Osteocyte (in vitro differentiated cells): ENCODE measurements at places on chromosomes 6 and 20. TPM values are rescaled to one million over a fixed set of nuclear protein-coding genes. Genes with fewer than 3 reads are reported as not detected.

The RTN4IP1 gene
- 5.0 and 5.5 TPM in 2 replicates for total RNA-seq

The HRH3 gene
- not detected in 2 replicates for total RNA-seq

The MDFI gene
- 74.1 and 75.9 TPM in 2 replicates for total RNA-seq

- no peak for DNase-seq
These were observed 64.1 kb upstream of the BEND6 start for GRCh38 chr6:56890683-56891429.

DNA sequence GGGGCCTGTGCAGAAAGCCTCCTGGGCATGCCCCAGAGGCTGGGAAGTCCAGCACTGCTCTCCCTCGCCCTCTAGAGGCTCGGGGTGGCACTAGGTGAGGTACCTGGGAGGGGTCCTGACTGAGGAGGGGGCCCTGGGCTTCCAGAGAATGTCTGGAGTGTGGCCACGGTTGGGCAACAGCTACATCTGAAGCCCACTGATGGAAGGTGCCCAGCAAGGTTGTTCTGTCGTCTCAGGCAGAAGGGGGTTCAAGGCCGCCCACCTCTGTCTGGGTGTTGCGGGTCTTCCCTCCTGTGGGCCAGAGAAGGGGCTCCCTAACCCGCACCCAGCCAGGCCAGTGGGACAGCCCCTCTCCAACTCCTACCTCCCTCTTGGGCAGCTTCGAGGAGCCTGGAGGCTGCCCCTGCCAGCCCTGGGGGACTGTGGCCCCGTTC is 11.4 kb upstream of the VEGFA start:
- no peak for DNase-seq

GRCh38 chr6:19841181-19841580 is 4.0 kb downstream of the ID4 start:
- no peak for DNase-seq

DNA sequence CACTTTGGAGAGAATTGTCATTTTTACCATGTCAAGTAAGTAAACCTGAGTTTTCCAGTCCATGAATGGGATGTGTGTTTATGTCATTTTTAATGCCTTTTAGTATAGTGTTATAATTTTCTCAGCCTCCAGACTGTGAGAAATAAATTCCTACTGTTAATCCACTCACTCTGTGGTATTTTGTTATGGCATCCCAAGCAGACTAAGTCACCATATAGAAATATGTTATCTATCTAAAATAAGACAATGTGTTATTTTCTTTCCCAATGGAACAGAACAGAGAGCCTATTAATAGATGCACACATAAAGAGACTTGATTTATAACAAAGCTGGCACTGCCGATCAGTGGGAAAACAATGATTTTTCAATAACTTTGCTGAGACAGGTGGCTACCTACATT is 70.2 kb upstream of the SLC4A11 start:
- DNase-seq, result no peak

DNA sequence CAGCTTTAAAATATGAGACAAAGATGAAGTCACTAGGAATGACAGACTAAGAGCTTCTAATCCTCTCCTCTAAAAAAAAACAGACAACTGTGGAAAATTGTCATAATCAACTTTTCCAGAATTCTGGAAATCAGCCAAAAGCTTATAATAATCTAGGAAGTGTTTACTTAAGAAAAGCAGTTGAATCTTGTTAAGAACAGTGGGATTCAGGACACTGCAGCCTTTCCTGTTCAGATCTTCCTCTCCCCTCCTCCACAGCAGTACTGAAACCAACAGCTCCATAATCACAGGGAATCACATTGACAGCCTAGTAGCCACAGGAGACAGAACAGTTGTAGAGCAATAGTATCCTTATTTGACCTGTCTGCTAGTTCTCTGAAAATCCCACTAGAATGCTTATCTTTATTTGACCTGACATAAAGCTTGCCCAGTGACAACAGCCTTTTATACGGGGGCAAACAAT is 41.6 kb downstream of the IBTK start:
- no peak for DNase-seq

DNA sequence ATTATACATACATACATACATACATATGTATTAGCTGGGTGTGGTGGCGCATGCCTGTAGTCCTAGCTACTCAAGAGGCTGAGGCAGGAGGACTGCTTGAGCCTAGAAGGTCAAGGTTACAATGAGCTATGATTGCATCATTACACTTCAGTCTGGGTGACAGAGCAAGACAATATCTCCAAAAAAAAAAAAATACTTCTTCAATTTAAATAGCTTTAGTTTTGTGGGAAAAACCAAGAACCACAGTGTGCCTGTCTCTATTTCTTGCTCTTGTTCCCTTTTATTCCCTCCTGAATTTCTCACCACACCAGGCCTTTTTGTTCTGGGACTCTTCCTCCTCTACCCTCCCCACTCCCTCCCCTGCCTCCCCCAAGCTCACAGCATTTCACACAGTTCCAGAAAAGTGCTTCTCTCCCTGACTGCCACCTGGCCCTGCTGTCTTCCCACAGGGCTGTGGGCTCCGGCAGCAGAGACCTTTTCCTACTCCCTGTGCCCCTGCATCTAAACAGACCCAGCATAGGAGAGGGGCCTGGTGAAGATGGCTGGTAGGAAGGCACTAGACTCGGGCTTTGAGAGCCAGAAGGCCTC is 1.3 kb downstream of the C20orf203 start:
- DNase-seq, result no peak

DNA sequence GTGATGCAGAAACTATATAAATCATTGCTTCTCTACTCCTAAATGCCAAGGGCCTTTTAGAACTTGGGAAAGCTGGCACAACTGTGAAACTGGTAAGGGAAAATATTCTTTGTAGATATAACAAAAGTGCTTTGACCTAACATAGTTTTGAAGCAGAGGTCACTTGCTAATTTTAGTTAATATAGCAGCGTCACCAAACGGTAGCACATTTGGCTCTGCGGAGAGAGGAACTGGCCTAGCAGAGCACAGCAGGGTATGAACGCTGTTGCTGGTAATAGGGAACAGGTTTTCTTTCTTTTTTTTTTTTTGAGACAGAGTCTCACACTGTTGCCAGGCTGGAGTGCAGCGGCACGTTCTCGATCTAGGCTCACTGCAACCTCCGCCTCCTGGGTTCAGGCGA is 67.4 kb downstream of the ECT2L start:
- DNase-seq, result no peak

DNA sequence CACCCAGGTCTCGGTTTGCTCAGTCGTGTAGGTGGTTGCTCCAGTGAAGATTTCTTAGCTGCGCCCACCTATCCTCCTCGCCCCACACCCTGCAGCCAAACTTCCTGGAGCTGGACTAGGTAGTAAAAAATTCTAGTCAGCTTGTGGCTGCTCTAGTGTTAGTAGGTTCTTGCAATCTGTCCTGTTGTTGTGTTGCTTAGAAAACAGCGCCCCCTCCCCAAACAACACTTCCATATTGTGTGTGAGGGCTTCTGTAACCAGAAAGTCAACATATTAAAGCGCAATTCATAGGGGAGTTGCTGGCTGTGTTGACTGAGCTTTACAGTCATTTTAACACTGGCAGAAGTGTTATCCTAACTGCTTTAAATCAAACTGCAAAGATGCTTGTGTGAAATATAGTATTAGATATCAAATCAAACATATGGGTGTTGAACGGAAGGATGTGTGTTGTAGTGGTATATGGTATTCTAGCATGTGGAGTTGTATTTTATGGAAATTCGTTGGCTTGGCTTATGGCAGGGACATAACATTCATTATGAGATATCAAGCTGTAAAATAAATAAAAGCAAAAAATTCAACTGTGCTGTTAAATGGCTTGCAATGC is 122.5 kb downstream of the ARID1B start:
- DNase-seq, result no peak

DNA sequence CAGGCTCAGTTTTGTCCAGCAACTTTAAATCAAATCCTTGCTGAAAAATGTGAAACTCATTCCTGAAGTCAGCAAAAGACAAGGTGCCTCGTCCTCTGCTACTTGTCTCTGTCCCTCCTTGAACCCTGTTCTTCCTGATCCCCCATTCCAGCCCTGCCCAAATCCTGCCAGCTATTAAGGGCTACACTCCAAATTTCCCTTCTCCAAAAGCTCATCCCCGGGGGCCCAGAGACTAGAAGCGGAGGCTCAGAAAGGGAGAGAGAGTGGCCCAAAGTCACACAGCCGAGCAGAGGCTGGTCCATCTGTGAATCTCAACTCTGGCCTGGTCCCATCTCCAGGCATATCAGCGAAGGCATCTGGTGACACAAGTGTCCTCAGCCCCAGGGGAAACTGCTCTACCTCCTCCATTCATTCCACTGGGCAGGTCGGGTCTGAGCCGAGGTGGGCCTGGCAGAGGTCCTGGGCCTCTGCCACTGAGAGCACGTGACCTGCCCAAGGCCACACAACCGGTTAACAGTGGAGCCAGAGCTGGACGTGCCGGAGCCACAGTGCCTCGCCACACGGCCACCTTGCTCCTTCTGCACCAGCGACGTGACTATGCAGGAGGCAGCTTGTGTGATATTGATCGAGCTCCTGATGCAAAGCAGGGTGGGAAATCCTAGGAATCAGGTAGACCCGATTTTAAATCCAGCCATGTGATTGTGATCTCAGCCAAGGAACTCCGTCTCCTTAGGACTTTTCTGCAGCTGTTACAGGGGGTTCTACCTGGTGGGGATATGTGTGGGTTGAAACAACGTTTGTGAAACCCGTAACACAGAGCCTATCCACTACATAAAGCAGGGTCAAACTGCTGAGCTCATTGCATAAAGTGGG is 28.6 kb downstream of the NOL4L start:
- no peak for DNase-seq

DNA sequence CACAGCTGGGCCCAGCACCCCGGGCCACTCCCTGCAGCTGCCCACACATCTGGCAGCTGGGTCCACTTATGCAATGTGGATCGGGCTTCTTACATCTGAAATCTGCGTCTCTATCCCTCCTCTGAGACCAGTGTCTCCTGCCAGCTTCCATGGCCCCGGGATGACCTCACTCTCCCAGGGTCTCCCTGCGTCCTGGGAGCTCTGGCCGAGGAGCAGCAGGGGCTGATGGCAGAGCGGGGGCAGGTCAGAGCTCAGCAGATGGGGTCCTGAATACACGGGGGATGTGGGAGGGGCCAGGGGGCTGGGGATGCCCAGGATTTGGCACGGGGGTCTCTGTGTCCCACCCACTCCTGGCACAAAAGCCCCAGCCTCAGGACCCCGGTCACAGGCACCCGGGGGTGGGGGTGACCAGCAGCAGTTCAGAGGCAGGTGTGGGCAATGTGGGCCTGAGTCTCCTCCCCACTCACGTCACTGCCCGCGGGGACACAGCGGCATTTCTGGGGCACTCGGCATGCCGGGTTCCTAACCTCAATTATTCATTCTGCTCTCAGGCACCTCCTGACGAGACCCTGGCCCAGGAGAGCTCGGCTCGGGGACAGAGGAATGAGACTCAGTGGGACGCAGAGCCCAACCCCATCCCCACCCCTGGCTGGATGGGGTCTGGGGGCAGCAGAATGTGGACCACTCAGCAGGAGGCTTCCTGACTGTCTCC is 16.4 kb downstream of the CHRNA4 start:
- no peak for DNase-seq

- DNase-seq, result no peak
These were observed 152.1 kb upstream of the FLRT3 start for GRCh38 chr20:14489544-14489943.

DNA sequence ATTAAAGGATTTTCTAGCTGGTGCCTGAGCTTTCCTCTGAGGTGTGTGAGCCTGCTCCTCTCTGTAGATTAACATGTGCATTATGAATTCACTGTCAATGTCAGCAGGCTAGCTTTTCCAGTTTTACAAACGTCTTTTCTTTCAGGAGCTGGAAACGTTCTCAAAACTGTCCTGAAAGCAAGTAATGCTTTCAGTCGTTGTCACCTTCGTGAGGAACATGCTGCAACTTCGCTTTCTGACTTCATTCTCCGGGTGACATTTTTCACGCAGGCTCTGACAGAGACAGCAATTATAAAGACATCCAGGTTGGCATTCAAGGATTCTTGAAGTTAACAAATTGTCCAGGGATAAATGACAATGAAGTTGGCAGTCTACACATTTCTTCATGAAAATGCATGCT is 671.5 kb downstream of the DHX35 start:
- DNase-seq, result no peak

DNA sequence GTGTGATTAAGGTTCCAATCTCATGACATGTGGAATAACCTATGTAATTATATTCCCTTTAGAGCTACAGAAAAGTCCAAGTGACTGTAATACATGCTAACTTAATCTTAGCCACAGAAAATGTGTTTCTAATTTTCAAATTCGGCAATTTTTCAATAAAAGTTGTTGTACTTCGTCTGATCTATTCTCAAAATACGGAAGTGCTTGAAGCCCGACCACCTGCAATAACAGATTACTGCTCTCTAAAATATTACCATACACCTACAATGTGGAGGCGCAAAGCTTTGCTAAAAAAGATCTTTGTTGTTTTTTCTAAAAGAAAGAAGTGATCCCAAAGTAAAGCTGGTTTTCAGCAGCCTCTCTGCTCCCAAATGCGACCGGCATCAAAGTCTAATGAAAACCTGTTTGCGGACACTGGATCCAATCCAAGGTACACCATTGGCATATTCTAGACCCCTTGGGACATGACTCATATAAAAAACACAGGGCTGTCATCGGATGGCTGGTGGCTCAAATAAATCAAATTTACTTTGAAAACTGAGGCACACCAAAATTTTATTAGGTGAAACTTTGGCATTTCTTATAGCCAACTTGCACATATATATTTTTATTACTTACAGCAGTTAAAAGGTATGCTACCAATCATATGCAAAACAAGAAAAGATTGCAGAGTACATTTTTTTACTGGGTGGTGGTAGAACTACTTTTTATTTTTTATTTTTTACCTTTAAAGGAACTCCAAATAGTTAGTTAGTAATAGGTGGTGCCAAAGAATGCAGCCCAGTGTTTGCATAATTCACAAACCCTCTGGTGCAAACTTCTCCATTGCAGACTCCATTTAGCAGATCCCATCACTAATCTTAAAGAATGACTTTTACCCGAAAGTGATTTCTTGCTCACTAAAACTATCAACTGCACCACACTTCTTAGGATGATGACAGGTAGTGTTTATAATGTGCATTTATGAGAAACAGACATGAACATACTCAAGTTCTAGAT is 118.7 kb upstream of the TBX18 start:
- no peak for DNase-seq

- DNase-seq, result no peak
These were observed 22.1 kb upstream of the EYA2 start for GRCh38 chr20:46872328-46873211.

DNA sequence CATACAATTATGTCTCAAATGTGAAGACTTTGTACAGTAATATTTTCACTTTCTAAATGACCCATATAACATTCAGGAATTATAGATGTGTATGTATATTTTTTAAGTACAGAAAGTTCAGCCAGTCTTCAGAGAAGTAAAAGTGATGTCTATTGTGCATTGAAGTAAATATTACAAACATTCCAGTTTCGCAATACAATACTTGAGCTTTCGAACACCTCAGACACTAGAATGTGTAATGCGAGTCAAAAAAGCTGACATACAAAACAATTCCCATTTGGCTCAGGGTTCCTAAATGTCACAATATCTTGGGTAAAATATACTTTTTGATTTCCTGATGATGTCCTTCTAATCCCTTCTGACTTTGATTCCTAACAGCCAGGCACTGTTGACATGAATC is 101.4 kb downstream of the ZNF217 start:
- DNase-seq, result no peak
